ENCODE measurements at places on chromosomes 4 and X.
A peak's percentile ranks its signal among the peaks of the same experiment; 100 is the strongest.

DNA sequence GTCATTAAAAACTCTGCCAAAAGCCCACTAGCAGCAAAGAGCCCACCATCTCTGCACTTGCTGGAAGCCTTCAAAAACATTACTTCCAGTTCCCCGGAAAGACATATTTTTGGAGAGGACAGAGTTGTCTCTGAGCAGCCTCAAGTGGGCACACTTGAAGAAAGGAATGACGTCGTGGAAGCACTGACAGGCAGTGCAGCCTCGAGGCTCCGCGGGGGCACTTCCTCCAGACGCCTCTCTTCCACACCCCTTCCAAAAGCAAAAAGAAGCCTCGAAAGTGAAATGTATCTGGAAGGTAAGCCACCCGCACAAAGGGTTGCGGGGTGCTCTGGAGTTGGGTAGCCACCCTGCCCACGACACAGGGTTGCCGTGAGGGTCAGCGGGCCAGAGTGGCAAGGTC lies 25.9 kb downstream of the OFD1 start:
- no peak for ATAC-seq

DNA sequence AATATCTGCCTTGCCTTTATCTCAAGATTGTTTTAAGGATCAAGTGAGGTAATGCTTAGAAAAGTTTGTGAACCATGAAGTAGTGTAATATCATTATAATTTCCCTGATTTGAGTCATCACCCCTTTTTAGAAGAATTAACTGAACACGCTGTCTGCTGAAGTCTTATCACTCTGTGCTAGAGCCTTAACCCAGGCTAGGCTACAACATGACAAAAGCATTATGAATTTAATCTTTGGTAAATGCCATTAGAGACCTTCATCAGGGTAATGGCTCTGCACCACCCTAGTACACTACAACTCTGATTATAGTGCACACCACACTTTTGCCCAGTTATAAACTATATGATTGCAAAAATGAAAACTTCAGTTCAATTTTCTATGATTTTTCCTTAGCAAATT lies 118.3 kb downstream of the ADGRL3 start:
- no peak for ATAC-seq

GRCh38 chrX:119690921-119691716 lies 1.8 kb downstream of the SEPTIN6 start:
- ATAC-seq: peak; percentile 13

DNA sequence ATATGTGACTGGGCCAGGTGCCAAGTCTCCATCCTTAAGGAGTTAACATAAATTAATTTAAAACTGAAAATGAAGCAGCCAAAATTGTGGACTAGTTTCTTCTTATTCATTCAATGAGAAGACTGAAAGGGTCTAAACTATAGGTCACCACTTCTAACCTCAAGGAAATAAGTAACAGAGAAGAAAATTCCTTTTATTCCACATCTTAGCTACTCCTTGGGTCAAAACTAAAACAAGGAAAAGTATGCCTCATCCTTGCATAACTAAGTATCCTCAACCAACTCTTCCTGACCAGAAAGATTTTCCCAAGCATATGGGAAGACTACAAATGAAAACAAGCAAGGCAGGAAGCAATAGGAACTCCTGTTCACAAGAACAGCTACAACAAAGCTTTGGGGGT lies 71.2 kb downstream of the ZNF827 start:
- no peak for ATAC-seq

DNA sequence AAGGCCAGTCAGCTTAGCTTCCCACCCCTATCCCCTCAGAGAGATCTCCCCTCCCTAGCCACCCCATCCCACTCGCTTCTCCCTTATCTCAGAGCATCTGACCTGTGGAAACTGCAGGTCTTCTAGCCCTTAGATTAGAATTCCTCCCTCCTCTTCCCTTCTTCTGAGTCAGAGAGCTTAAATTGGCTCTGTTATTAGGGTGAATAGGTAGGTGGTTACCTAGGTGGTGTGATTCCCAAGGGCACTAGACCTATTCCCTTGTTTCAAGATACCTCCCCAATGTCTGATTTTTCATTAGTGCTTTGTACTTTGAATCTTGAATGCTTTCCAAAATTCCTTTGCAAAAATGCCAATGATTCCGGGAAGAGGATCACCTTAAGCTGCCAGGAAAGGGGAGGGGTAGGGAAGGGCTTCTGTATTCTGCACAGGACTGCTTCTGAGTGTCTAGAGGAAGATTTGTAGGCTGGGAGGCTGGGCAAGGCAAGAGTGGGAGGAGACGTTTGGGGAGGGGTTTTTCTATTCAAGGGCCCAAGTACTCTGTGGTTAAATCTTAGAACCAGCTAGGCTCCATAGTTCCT lies 24.5 kb upstream of the MSN start:
- ATAC-seq: no peak

GRCh38 chr4:82380344-82380743 lies 6.6 kb upstream of the HNRNPD start:
- ATAC-seq: no peak

DNA sequence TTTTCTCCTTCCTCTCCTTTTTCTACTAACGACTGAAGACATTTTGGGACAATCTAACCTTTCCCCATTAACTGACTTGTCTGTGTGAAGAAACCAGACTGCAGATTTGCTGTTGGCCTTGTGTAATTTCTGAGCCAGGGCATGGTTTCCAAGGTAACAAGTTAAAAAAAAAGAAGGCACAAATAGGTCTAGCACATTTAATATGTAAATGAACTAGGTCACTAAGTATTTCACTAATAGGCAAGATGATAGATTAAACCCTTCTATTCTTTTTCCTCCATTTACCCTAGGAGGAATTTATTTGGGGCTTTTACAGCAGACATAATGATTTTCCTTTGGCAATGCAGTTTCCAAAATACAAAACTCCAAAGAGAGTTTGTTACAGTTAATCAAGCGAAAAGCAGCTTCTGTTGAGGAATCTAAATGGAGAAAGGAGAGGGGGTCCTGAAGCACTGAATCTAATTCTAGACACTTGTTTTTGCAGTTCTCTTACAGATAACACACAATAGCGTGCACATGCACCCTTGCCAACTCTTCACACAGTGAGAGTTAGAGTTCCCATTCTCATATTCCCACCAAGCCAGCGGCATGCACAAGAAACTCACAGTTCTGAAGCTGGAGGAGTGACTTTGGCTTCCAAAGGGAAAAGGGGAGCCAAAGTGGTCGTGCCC lies 72.0 kb downstream of the TSPAN5 start:
- ATAC-seq: no peak

GRCh38 chr4:16261313-16261878 lies 35.1 kb upstream of the TAPT1 start:
- no peak for ATAC-seq

GRCh38 chr4:72109959-72110497 lies 78.2 kb downstream of the NPFFR2 start:
- ATAC-seq: peak; percentile 27

DNA sequence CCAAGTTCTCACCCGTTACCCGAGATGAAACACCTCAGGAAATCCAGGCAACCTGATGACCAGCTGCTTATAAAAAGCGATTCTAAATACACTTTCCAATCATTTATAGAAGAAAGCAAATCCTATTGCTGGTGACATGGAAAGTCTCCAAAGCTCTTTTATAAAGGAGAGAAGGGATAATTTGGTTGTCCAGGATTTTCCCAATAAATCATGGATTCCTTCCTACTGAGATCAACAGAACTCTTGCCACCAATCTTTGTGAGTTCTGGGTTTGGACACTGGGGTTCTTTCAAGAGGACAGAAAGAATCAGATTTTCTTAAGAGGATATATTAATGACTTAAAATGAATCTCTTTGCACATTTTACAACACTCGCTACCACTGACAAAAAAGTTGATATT lies 24.7 kb upstream of the SOD3 start:
- ATAC-seq: no peak

- peak; percentile 39 for ATAC-seq
These were observed 68.9 kb downstream of the LEF1 start for GRCh38 chr4:108099838-108100237.

- ATAC-seq: no peak
These were observed 51.9 kb upstream of the SLC6A14 start for GRCh38 chrX:116384406-116384954.

DNA sequence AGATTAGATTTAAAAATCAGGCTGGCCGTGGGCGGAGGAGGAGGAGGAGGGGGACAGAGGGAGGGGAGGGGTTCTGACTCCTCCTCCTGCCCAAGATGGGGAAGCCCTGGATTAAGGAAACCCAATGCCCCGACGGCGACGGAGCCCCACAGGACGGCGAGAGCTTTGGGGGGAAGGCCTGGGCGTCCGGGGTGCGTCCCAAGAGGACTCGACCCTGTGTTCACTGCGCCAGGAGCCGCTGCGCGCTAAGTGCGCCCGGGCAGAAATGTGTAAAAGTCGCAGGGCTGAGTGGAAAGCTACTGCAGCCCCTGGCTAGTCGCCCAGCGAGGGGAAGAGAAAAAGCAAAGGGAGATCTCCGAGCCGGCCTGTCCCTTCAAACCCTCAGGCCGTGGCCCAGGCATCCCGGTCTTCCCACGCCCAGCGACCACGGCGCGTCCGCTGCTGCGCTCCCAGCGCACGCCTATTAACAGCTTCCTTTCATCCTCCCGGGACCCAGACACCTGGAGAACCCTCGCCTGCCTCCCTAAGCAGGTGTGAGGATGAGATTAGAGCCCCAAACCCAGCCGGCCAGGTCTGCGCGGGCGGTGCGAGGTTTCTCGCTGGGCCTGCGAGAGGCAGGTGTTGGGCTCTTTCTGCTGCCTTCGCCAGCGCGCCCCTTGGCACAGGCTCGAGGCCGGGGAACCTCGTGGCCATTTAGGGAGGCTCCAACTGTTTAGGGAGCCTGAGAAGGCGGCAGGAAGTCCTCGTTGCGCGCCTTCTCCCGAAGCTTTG lies 1.4 kb upstream of the RPS6KA3 start:
- no peak for ATAC-seq

DNA sequence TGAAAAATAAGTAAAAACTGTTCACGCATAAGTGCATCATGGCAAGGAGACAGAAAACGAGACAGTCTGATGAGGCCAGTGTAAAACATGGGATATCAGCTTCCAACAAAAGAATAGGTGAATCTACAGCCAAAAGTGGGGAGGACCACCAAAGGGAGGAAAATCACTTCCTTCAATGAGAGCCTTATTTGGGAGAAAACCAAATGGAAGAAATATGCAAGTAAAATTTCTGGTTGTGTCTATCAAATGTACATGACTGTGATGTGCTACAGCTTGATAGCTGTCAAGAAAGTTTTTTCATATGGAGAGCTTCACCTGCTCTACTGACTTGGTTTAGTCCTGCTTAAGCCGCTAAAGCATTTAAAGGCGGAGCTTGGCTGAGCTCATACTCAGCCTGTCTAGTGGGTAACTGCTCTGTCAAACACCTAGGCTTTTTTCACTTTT lies 66.2 kb downstream of the MAGEA1 start:
- no peak for ATAC-seq

- no peak for ATAC-seq
These were observed 602.2 kb downstream of the CENPC start for GRCh38 chr4:66943112-66943511.

DNA sequence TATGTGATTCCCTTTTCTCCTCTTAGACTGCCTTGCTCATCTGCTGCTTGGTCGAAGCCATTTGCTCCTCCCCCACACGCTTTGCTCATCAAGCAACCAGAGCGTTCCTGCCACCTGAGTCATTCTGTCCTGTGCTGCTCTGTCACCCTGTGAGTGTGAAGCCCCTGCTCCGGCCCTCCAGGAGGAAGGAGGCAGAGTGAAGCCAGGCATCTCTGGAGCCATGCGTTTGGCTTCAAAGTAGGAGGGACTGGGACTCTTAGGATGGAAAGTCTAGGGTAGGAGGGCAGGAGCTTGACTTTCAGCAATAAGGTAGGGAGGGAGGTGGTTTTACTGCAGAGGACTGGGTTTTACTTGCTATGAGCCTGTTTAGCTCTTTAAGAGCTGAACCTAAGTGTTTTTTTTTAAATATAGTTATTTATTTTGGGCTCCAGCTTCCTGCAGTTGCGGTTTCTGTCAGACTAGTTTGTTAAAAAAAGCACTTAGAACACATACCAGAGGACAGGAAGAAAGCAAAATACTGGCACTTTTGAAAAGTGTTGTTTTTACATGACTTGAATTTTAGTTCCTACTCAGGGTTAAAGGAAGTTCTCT lies 63.6 kb downstream of the SPINK2 start:
- ATAC-seq: peak; percentile 98

DNA sequence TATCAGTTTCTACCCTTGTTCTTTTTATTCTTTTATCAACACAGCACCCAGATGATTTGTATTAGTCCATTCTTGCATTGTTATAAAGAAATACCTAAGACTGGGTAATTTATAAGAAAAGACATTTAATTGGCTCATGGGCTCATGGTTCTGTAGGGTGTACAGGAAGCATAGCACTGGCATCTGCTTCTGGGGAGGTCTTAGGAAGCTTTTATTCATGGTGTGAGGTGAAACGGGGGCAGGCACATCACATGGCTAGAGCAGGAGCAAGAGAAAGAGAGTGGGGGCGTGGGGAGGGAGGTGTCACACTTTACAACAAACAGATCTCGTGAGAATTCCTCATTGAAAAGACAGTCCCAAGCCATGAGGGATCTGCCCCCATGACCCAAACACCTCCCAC lies 285.3 kb downstream of the SMARCA1 start:
- ATAC-seq: no peak

DNA sequence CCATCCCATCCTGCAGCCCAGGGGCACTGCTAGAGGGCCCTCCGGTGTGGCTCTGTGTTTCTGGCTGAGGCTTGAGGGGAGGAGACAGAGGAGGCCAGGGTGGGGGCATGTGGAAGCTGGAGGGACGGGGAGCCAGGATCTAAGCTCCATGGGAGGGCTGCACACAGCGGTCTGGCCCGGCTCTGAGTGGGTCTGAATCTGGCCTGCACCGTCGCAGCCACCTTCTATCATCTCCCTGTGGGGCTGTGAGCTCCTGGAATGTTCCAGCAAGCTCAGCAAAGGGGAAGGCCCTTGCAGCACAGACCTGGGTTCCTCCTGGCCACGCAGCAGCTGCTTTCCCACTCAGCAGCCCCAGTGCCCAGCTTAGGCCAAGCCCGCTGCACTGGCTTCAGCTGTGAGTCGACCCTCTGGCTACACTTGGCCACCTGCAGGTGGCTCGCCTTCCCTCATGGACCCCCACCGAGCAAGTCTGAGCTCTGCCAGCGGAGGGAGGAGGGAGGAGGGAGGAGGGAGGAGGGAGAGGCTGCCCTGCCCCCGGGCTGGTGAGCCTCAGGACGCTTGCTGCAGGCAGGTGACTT lies 5.3 kb downstream of the NKX1-1 start:
- ATAC-seq: no peak

- ATAC-seq: no peak
These were observed 112.5 kb upstream of the STK26 start for GRCh38 chrX:131910586-131910985.

DNA sequence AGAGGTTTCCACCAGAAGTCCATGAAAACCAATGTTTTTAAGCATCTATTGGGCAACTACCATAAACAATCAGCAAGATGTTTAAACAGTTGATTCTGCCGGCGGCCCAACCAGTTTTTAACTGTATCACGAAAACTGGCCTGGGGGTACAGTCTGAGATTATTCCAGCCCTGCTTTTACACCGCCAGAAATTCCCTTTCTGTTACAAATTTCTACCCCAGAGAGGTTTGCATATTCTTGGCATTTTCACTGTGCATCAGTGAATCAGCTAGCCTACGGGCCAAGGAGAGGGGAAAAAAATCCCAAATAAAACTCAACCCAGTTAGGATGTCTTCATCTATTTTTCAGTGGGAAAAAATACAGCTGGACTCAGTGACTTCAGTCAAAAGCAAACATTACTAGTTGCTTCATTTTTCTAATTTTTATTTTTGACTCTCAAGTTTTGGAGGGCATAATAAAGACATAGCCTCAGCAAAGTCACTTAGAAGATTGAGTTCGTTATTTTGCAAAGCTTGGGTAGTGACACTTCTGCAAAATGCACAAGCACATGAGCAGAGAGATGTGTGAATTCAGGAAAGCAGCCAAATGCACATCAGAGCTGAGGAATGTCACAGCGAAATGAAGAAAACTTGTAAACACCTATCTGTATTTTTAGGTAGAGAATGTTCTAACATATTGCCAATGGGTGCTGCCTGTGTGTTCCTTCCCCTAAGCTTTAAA lies 167.8 kb upstream of the GK2 start:
- no peak for ATAC-seq
